COLO829 (cell line): ENCODE measurements at places on chromosomes 1 and 21.
A peak's percentile ranks its signal among the peaks of the same experiment; 100 is the strongest.

DNA sequence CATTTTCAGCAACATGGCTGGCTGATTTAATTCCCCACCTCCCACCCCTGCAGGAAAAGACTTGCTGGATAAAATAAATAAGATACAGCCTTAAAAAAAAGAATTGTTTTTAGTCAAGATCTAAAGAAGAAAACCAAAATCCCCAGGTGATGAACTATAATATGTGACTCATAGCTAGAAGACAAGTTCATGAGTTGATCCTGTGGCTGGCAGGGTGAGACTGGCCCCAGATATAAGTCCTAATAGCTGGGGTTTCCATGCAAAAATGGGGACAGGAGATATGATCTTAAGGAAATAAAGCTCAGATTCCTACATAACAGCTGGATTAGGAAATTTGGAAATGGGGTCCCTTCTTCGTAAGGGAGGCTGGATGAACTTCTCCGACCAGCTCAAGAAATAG lies 21.9 kb upstream of the RGSL1 start:
- no peak for DNase-seq

- no peak for DNase-seq
These were observed 7.9 kb downstream of the H6PD start for GRCh38 chr1:9242338-9242969.

GRCh38 chr21:42799948-42800347 lies 79.4 kb downstream of the WDR4 start:
- no peak for DNase-seq

DNA sequence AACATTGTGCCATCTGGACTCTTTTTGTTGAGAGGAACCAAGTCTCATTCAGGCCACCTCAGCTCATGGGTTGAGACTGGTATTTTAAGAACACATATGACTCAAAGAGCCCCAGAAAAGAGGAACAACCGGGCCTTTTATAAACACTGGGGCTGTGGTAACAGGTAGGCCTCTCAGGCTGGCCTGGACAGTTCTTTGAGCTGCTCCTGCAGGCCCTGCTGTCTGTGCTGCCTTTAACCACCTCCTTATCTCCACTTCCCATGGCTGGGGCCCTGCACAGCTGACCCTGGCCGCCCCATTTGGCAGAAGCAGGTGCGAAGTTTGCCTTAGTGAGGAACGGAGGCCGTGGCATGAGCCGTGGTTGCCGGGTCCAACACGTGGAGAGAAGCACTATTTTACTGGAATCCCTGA lies 163.3 kb downstream of the RHOU start:
- DNase-seq: no peak

GRCh38 chr1:10753299-10753698 lies 43.1 kb downstream of the CASZ1 start:
- DNase-seq: no peak

- DNase-seq: no peak
These were observed 180.2 kb downstream of the KIF26B start for GRCh38 chr1:245334827-245335490.

DNA sequence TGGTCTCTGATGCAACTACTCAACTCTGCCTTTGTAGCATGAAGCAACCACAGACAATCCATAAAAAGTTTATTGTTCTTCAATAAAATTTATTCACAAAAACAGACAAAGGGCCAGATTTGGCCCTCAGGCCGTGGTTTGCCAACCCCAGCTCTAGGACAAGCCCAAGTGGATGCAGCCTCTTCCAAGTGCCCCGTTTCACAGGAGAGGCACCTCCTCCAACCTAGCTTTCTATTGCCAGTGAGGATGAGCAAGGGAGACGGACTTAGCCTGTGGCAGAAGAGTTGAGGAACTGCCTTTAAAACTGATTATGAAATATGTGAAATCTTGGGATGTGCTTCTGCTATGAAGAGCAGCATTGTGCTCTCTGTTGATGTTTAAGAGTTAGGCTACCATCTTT lies 105.4 kb downstream of the PSMG1 start:
- DNase-seq: no peak

DNA sequence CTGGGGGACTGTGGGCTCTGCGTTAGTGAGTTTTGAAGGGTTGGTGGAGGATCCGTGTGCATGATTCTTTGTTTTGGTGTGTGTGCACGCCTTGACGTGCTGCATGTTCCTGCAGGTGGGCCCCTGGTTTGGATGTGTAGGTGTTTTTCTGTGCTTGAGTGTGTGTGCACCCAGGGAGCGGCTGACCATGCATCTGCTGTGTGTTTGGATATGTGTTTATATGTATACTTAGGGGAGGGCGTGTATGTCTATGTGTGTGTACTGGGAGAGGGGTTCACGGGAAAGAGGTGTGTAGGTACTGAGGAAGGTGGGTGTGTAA lies 1.1 kb downstream of the VANGL2 start:
- DNase-seq: no peak

DNA sequence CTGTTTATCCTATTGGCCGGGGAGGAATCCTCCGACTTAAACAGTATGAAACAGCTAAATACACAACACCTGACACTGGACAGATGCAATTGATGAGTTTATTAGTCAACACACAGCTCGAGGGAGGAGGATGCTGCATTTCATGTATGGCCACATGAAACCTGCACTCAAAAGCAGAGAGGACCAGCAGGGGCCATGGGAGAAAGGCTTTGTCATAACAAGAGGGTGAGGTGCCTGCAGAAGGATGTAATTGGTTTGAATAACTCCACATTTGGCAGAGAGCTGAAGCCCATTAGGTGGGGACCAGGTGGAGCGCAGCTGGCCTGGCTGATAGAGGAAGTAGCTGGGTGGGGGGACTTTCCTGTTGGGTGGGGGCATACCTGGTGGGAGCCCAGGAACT lies 599.1 kb downstream of the PTPRU start:
- no peak for DNase-seq

DNA sequence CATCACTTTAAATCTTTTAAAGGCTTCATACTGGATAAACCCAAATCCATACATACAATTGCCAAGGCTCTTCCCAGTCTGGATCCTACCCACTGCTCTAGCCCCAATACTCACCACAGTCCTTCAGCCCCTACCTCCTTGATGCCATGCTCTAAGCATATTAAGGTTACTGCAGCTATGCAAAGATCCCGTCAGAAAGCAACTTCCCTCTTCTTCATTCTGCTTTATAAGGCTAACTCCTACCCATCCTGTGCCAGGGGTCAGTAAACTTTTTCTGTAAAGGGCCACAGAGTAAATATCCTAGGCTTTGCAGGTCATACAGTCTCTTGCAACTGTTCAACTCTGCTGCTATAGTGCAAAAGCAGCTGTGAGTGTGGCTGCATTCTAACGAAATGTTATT lies 34.3 kb upstream of the MTF1 start:
- DNase-seq: no peak

- DNase-seq: no peak
These were observed 28.4 kb upstream of the NFIA start for GRCh38 chr1:61053712-61054600.

DNA sequence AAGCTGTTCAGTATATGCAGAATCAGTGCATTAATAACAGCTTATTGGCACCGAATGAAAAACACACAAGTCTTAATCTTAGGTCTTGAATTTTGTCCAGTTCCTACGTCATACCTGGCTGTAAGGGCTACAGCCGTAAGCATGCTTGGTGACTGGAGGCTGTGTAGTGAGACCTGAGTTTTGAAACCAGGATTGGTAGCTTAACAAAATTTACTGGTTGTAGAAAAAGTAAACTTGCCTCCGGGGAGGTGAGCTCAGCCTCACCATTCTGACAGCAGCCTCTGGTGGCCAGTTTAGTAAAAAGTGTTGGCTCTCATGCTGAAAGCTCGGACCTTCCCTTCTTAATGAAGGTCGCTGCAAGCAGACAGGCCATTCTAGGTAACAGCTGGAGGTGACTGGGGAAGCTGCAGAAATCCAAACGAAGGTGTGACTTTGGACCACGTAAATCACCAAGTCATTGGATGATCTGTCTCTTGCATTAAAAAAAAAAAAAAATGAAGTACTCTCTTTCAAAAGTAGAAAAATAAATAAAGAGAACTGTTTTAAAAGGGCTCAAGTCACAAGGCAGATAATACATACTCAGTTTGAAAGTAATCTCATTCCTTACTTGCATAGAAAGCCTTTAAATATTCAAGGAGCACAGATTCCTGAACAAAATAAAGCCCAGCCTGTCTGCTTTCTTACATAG lies 48.9 kb downstream of the HLCS start:
- no peak for DNase-seq

DNA sequence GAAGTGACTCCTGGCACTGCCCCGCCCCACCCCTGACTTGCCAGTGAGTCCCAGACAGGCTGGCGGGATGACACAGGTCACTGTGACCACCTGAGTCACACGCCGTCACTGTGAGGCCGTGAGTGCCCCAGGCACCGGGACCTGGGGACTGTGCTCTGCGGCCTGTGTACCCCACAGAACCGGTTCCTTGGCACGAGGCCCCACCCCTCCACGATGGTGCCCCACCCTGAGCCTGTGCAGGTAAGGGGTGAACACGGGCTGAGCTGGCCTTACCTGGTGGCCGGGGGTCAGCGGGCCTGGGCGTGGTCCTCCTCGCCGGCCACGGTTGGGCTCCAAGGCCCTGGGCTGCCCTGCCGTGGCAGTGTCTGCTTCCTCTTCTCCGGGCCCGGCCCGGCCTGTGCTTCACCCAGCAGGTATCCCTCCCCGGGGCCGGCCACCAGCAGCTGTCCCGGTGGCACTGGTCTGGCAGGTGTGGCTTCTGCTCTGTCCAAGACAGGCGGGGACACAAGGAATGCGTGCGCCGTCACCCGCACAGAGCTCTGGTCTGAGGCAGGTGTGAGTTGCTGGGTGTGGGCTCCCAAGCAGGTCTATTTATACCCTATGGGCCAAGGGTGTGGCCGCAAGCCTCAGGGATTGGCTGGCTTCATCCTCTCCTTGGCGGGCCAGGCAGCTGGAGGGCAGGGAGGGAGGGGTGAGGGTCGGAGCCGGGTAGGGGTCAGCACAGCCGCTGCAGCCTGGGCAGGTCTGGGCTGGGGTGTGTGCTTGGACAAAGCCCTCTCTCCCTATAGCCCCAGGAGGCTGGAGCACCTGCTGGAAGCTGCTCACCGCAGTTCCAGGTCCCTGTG lies at the start of gene RNF223:
Gene RNF223 (minus strand): TSS at position 564 of the 845 bp plus-strand sequence. CDS start 1,740 bp downstream, outside the sequence.
- DNase-seq: no peak

GRCh38 chr21:33241846-33242245 lies 12.1 kb downstream of the IFNAR2 start:
- DNase-seq: no peak

DNA sequence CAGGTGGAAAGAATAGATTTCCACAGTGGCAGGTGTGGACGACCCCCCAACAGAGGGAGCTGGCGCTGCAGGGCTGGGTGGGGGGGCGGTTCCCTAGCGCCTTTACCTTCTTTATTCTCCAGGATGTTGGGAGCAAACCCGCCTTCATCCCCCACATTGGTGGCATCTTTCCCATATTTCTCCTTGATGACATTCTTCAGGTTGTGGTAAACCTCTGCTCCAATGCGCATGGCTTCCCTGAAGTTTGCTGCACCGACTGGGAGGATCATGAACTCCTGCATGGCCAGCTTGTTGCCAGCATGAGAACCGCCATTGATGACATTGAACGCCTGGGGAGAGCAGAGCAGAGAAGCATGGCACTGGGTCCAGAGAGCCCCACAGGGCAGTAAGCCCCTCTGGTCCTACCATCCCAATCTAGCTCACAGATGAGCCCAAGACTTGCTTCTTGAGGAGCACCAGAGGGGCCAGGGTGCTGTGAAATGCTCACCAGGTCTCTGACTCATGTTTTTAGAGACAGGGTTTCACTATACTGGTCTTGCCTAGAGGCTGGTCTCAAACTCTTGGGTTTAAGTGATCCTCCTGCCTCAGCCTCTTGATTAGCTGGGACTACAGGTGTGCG lies 12.2 kb downstream of the ENO1 start:
- DNase-seq: no peak

GRCh38 chr1:165073185-165074007 lies 283.1 kb downstream of the LMX1A start:
- DNase-seq: peak; percentile 71

DNA sequence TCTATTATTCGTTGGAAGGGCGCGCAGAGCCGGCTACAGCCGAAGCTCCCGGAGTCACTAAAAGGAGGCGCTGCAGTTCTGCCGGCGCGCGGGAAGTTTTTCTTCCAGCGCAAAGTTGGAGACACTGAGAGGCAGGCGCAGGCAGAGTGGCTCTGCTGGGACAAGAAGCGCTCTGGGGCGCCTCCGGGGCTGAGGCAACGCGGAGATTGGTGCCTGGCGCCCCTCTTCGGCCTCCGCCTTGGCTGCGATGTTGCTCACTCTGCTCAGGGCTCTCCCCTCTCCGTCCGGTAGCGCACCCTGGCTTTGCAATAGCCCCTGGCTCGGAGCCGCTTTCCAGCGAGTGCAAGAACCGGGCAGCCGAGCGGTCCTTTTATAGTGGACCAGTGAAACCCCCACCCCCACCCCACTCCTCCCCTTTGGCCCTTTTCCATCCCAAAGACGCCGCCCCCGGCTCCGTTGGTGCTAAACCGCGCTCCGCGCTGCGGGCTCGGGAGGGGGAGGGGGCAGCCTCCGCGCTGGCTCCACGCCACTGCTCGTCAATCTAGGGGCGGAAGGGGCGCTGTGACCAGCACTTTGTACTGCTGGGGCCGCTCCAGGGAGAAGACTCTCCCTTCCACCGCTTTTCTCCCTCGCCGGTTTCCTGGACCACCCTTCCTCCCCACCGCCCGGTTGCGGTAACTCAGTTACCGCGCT lies at the start of gene ADAMTS1:
Gene ADAMTS1 (minus strand): TSS at position 344 of the 693 bp plus-strand sequence. CDS start 455 bp downstream, outside the sequence.
- peak; percentile 50 for DNase-seq

DNA sequence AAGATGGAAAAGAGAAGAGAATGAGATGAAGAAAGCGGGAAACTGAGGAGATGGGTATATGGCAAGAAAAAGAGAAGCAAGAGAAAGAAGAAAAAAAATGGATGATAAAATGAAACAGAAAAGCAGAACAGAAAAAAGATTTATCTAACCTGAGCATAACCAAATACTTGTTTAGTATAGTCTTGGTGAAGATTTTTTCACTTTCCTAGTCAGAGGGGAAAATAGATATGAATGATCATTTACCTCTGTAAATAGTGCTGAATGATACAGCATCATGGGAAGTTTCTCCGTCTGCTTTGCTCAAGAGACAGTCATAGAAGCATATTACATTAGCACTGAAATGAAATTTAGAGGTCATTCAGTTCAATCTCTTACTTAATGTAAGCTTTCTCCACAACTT lies 36.1 kb upstream of the PLPPR4 start:
- no peak for DNase-seq

- no peak for DNase-seq
These were observed 78.4 kb upstream of the RGS21 start for GRCh38 chr1:192238421-192238820.

GRCh38 chr21:37877888-37878684 lies 38.2 kb downstream of the KCNJ6 start:
- no peak for DNase-seq

GRCh38 chr1:113804421-113805255 lies 7.6 kb downstream of the RSBN1 start:
- peak; percentile 46 for DNase-seq

GRCh38 chr1:119079881-119080280 lies 60.6 kb downstream of the WARS2 start:
- DNase-seq: no peak

GRCh38 chr1:114466334-114467014 lies 44.5 kb downstream of the TRIM33 start:
- DNase-seq: no peak

GRCh38 chr1:56788588-56788987 lies 30.6 kb downstream of the FYB2 start:
- peak; percentile 25 for DNase-seq

GRCh38 chr1:46394108-46394871 lies at the start of gene FAAH:
Gene FAAH, plus strand, starts transcription at chr1:46394317. Its CDS starts 32 bp downstream, at chr1:46394349.
- no peak for DNase-seq
